Endothelial cell of umbilical vein (primary cell): ENCODE measurements at places on chromosomes 7 and 10.
A peak's percentile ranks its signal among the peaks of the same experiment; 100 is the strongest.

GRCh38 chr10:34186745-34187144 lies 628.4 kb downstream of the PARD3 start:
- H3K27ac ChIP-seq, result no peak overlapping the region
- no peaks in the 10 kb centered on the region for H3K27me3 ChIP-seq
- DNase-seq, result no peak

- DNase-seq, result no peak
- H3K27me3 ChIP-seq, result no peaks in the 10 kb centered on the region
- no peak overlapping the region for H3K4me3 ChIP-seq
- H3K36me3 ChIP-seq, result no peaks in the 10 kb centered on the region
Measured at GRCh38 chr10:77544617-77545016, 93.0 kb downstream of the KCNMA1 start.

- H3K36me3 ChIP-seq, result no peaks in the 10 kb centered on the region
- H3K27ac ChIP-seq, result no peak overlapping the region
- no peak for DNase-seq
- no peaks in the 10 kb centered on the region for H3K27me3 ChIP-seq
- no peak overlapping the region for H3K4me3 ChIP-seq
- no peaks in the 10 kb centered on the region for H3K4me1 ChIP-seq
Measured at GRCh38 chr7:152081088-152081487, 55.6 kb downstream of the GALNT11 start.

DNA sequence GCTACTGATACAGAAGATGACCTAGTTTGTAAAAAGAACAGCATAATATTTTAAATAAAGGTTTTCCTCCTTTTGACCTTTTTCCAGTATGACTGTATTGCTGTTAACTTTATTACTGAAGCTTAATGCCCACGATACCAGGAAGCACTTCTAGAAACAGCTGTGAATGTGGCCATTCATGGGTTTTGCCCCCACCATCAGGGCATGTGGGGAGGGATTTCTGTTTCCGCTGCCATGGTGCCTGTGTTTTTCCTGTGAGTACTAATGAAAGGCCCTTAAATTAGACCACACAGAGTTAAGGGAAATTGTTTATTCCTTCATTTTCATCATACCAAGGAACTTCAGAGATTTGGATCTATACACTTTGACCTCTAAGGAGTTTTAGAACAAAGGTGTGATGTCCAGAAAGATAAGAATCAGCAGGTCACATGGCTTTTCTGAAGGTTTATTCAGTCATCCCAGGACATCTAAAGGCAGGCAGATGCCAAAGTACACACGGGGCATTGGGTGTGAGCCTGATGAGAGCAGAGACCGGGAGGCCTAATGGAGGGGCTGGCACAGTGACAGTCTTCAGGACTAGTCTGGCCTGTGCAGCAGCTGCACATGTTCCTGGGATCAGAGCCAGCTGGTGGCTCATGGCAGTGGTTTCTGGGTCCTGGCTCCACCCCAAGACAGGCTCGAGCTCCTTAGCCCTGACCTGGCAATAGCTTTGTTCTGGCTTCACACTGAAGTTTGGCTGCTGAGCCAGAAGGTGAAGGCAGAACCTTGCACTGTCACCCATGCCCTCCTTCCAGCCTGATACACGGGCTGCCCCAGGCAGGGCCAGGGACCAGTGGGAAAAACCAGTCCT lies 190.9 kb downstream of the REEP3 start:
- no peaks in the 10 kb centered on the region for H3K36me3 ChIP-seq
- H3K27ac ChIP-seq, result peak overlapping the region; percentile 98
- H3K27me3 ChIP-seq, result no peaks in the 10 kb centered on the region

DNA sequence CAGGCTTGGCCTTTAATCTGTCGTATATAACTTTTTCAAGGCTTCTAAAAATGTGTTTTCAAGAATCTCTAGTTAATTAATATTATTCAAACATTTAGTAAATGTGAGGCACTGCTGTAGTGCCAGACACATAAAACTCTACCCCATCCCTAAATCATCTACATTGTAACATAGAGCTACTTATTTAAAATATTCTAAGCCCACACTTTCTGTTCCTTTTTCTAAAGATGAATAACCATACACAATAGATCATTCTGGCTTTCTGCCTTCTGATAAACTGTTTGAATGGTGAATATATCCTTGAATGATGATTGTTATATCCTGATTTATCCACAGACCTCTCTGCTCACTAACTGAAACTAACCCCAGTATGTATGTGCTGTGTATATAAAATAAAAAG lies 41.4 kb downstream of the BRAF start:
- H3K27me3 ChIP-seq, result no peaks in the 10 kb centered on the region
- H3K4me3 ChIP-seq, result no peak overlapping the region

DNA sequence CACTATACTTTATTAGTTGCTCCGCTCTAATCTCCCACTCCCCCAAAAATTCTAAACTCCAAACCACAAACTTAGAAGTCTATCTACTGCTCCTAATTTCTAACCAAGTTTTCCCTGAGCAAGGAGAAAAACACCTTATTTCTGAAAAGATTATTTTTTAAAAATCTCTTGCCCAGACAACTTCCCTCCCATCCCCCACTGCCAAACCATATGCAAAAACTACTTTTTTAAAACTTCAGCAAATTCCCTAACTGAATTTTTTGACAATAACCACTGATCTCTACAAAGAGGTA lies 1.9 kb downstream of the UBE2H start:
- no peak for DNase-seq
- no peaks in the 10 kb centered on the region for H3K27me3 ChIP-seq
- peak overlapping the region; percentile 97 for H3K27ac ChIP-seq
- peak overlapping the region; percentile 91 for H3K4me3 ChIP-seq
- peaks cover 23% of the 10 kb centered on the region for H3K4me1 ChIP-seq
- no peaks in the 10 kb centered on the region for H3K36me3 ChIP-seq

DNA sequence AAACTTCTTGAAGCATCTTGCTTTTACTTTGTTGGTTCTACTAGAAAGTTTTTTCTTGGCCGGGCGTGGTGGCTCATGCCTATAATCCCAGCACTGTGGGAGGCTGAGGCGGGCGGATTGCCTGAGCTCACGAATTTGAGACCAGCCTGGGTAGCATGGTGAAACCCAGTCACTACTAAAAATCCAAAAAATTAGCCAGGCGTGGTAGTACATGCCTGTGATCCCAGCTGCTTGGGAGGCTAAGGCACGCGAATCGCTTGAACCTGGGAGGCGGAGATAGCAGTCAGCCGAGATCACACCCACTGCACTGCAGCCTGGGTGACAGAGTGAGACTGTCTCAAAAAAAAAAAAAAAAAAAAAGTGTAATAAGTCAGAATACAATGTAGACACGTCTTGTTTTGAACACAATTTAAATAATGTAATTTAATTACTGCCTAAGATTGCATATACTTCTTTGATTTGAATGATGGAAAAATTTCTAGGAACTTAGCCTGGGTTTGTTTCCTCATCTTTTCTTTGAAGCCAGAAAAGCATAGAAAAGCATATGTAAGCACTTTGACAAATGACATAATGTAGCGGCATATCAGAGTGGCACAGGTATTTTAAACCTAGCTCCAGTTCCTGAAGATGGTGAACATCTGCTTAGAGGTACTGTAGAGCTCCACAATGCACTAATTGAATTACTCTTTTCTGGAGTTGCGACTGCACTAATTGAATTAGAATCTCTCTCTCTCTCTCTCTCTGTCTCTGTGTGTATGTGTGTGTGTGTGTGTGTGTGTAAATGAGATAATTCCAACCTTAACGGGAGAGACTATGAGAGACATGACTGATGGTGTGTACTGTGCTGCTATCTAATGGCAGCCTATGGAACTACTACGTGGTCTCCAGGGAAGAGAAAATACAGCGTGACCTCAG lies 87.8 kb downstream of the BTRC start:
- no peak overlapping the region for H3K27ac ChIP-seq
- no peak overlapping the region for H3K4me3 ChIP-seq
- peak; percentile 70 for DNase-seq
- H3K36me3 ChIP-seq, result no peaks in the 10 kb centered on the region

GRCh38 chr7:28046035-28046434 lies 134.6 kb downstream of the JAZF1 start:
- no peak for DNase-seq
- no peaks in the 10 kb centered on the region for H3K36me3 ChIP-seq
- H3K27me3 ChIP-seq, result no peaks in the 10 kb centered on the region
- no peaks in the 10 kb centered on the region for H3K4me1 ChIP-seq

GRCh38 chr10:12237265-12238220 lies 41.6 kb downstream of the CDC123 start:
- DNase-seq, result no peak
- H3K27ac ChIP-seq, result no peak overlapping the region
- H3K4me3 ChIP-seq, result no peak overlapping the region
- no peaks in the 10 kb centered on the region for H3K27me3 ChIP-seq
- peaks cover 6% of the 10 kb centered on the region for H3K4me1 ChIP-seq

DNA sequence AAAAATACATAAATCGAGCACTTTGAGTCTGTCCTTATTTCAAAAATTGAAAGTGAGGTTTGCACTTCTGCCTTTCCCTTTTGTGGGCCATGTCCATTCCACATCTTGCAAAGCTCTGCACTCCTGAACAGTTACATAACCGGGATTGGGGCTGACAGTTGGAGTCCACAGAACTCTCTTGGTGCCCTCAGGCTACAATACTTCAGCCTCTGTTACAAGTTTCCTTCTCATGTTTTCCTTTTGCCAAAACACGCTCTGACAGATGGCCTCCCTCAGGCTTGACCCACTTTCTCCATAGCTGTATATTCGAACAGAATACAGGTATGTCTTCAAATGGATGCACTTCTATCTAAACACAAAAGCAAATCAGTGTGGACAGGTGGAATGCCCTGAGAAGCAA lies 335.9 kb downstream of the WDR37 start:
- H3K27ac ChIP-seq, result no peak overlapping the region
- H3K27me3 ChIP-seq, result no peaks in the 10 kb centered on the region
- no peaks in the 10 kb centered on the region for H3K4me1 ChIP-seq
- no peak for DNase-seq
- H3K4me3 ChIP-seq, result no peak overlapping the region
- no peaks in the 10 kb centered on the region for H3K36me3 ChIP-seq

DNA sequence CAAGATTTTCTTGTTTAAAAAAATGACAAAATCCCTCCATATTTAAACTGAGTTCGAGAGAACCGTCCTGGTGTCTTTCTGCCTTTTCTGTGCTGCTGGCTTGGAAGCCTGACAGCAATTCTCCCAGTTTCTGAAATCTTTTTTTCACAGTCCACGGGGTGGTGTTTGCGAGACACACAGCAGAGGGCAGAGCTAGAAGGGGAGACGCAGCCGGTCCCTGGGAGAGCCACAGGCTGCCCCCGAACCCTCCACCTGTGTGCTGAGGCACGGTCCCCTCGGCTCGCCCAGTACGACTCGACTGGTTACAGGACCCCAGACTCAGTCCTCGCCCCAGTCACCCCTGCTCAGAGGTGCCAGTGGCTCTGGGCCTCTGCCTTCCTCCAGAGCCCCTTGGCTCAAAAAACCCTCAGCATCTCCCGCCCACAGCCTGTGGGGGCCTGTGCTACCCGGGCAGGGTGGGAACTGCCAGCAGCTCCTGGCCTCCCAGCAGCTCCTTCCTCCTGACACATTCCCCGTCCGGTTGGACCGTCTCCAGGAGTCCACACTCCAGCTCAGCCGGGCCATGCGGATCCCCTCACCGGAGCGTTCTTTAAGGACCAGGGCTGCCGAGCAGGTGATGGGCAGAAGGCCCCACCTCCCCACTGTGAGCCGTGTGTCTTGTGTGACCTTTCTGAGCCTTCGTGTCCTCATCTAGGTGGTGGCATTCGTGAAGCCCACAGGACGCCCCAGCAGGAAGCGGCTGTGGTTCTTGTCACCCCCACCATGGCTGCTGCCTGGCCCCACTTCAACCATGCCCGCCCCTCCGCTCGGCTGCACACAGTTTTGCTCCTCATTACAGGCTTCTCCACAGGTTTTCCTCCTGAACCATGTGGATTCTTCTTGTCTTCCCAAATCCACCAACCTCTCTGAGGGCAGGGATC lies 52.3 kb upstream of the EN2 start:
- H3K27ac ChIP-seq, result no peak overlapping the region
- no peak for DNase-seq
- no peaks in the 10 kb centered on the region for H3K4me1 ChIP-seq
- H3K27me3 ChIP-seq, result no peaks in the 10 kb centered on the region

DNA sequence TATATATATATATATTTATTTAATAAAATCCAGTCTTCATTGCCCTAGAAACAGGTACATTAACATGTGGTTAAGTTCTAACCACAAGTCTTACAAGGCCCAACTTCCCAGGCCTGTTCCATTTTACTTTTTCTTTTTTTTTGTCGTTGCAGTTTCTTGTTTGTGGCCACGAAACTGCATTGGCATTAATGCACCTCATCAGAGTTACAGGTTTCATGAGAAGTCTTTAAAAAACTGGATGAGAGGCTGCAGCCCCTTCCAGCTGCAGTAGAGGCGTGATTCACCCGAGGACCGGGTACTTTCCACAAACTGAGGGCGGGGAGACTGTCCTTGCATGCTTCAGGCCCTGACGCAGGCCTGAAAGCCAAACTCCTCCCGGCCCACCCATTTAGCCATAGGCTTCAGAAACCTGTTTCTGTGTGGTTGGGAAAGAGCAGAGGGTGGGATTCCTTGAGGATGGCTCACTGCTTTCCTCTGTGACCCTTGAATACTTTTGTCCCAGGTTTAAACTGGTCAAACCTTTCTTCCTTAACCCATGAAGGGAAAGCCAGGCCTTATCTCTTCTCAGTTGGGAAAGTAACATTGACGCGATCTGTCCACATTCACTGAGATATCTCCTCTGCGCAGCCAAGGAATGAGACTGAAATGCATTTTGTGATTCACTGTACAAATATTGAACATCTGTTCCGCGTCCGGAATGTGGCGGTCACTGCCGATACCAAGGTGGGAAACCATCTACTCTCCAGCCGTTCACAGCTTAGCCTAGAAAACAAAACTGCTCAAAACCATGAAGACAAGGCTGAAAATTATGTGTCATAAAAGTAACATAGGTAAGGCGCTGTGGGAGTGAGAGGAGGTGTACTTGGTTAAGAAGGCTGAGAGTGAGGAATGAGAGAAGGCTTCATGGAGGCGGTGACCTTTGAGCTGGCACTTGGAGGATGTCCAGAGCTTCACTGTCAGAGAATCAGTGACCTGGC lies 311.7 kb downstream of the GATA3 start:
- no peaks in the 10 kb centered on the region for H3K36me3 ChIP-seq
- H3K27me3 ChIP-seq, result no peaks in the 10 kb centered on the region
- H3K27ac ChIP-seq, result no peak overlapping the region
- H3K4me3 ChIP-seq, result no peak overlapping the region
- DNase-seq, result no peak

DNA sequence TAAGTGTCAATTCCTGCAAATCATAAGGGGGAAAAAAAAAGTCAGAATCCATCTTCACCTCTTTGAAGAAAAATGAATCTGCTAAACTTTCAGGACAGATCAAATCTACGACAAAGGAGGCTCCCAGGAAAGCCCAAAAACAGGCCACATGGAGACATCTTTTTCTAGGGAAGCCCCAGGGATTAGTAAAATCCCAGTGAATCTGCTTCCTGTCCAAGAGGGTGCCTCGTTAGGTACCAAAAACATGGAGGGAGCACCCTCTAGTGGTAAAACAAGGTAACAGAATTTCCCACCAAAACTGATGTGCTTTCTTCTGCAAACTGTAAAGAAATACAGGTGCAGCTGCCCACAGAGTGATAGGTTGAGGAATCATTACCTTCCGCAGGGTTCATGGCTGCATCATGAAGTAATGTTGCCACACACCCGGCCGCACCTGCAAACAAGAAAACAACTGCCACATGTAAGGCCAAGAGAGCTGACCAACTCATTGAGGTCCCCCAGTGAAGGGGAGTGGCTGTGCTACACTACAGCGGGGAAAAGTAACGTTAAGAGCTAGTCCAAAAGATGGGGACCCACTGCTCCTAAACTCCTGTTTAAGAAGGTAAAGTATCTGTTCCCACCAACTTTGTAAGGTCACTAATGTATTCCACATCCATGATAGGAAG lies 7.9 kb downstream of the SLC25A28 start:
- DNase-seq, result peak; percentile 71
- H3K27ac ChIP-seq, result no peak overlapping the region
- H3K4me3 ChIP-seq, result no peak overlapping the region
- H3K36me3 ChIP-seq, result peaks cover 16% of the 10 kb centered on the region
- H3K4me1 ChIP-seq, result peaks cover 2% of the 10 kb centered on the region
